SK-N-SH (cell line): ENCODE measurements at places on chromosomes 5 and 9.

- DNase-seq = no peak
These were observed 15.5 kb upstream of the MEGF9 start for GRCh38 chr9:120729791-120730241.

DNA sequence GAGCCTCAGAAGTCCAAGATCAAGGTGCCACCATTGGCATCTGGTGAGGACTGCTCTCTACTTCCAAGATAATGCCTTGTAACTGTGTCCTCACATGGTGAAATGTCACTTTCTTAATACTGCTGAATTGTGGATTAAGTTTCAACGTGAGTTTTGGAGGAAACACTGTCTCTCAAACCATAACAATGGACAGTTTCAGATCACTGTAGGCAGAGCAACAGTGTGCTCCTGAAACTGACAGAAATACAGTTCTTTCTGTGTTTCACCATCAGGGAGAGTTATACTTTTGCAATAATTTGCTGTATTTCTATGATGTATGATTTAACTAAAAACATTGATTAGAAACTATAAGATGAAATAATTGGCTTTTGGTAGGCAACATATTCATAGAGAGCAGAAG, 1780.5 kb upstream of the CDH6 start:
- no peak for DNase-seq

- no peak for DNase-seq
These were observed 2.8 kb downstream of the ARHGEF37 start for GRCh38 chr5:149584121-149584520.

DNA sequence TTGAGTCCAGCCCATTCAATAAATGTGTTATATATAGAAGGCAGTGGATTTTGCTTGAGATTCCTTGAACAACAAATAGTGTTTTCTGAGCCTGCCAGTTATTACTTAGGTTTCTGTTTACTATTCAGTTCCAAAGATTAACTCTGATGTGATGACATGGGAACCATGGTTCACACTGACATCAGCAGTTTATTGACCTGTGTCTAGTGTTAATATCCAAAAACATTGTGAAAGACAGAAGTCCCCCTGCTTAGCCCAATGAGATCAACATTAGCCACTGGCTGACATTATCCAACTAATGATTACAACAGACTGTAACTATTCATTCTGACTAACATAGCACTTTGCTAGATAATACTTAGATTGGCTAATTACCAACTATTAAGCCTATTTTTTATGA, 14.9 kb downstream of the APBA1 start:
- no peak for DNase-seq
